ENCODE measurements at places on chromosomes 7 and 10.

DNA sequence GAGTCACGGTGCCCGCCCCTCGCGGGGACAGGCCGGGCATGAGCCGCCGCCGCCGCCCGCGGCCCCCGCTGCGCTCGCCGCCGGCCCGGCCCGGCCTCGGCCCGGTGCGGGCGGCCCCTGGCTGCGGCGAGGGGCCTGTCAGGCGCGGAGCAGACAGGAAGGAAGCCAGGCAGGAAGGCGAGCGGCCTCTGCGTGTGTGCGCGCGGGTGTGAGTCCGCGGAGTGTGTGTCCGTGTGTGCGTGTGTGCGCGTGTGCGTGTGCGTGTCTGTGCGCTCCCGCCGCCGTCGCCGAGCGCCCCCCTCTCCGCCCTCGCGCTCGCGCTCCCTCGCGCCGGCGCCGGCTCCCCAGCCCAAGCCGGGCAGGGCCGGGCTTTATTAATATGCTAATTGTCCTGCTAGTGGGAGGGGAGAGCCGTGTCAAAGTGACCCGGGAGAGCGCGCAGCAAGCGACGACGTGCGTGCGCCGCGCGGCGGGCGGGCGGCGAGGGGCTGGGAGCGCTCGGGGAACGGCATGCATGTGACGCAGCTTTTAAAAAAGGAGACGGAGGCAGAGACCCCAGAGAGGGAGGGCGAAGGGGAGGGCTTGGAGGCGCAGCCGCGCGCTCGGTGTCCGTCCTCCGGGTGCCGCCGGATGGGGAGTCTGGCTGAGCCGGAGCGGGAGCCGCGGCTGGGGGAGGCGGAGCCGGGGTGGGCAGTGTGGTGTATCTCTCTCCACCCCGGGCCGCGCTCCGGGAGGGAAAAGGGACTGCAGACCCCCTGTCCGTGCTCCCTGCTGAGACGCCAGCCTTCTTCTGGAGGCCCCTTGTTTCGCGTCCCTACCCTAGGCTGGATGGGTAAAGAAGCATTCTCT lies at the start of gene LDB1:
LDB1 (minus strand) TSS at position 227 of the 849 bp plus-strand sequence. CDS start 258 bp downstream, outside the sequence.
- DNase-seq, result peak; percentile 85

DNA sequence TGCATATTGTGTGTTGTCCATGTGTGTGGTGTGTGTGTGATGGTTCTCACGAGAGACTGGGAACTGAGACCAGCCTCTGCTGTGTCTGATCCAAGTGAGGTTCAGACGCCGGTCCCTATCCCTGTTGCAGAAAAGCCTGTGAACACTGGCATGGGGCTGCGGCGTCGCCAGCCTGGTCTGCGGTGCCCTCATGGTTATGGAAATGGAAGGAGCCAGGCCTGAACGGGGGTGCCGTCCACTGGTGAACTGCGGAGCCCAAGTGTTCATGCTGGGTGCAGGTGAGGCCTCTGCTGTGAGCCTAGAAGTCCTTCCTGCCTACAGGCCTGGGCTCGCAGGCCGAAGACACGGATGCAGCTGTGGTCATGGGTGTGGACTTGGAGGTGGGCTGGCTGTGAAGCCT lies 18.7 kb upstream of the NCAPG2 start:
- DNase-seq, result no peak

GRCh38 chr7:4745265-4745919 lies 30.0 kb upstream of the AP5Z1 start:
- no peak for DNase-seq

GRCh38 chr7:132402751-132403245 lies 173.5 kb downstream of the PLXNA4 start:
- DNase-seq, result no peak

DNA sequence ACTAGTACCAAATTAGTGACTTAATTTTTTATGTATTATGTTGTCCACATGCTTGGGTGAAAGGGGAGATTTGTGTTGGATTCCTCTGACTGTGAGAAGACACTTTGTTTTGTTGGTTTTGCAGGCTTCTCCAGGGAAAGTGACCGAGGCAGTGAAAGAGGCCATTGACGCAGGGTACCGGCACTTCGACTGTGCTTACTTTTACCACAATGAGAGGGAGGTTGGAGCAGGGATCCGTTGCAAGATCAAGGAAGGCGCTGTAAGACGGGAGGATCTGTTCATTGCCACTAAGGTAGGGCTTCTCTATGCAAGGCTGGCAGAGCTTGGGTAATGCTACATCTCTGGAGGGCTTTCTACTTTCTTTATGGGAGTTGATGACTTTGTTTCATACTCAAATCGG lies 4.5 kb downstream of the AKR1E2 start:
- DNase-seq, result no peak
